Activated CD4-positive, alpha-beta T cell treated with anti-CD3 and anti-CD28 coated beads, Interleukin-2, amount 50 U/mL, for 24 hours (primary cell): ENCODE measurements at places on chromosomes 13 and 19.

DNA sequence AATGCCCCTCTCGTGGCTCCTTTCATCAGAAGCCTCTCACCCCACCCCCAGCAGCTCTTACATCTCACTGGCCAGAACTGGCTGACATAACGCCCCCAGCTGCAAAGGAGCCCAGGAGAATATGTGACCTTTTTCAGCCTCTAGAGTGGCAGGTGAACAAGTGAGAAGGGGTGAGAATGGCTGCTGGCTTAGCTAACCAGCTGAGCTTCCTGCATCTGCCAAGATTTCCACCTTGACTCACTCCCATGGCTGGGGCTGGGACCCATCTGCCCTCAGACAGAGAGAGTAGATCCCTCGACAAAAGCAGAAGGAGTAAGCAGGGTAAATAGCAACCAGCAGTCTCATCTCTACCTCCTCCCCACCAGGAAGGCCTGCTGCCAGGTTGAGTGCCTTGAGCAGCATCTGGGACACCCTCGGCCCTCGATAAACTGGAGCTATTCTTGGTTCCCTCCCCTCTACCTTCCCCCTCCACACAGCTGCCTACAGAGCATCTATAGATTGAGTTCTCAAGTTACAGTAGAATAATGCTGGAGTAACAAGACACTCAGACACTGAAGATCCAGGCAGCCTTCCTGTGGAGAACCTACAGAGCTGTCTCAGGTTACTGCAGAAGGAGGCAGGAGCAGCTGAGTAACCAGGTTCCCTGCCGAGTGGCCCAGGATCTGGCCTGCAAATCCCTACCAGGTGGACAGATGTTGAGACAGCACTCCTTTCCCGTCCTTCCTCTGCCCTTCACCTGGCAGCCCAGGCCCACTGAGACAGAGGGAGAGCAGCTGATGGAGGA lies 15.5 kb downstream of the KASH5 start:
- no peak for DNase-seq

DNA sequence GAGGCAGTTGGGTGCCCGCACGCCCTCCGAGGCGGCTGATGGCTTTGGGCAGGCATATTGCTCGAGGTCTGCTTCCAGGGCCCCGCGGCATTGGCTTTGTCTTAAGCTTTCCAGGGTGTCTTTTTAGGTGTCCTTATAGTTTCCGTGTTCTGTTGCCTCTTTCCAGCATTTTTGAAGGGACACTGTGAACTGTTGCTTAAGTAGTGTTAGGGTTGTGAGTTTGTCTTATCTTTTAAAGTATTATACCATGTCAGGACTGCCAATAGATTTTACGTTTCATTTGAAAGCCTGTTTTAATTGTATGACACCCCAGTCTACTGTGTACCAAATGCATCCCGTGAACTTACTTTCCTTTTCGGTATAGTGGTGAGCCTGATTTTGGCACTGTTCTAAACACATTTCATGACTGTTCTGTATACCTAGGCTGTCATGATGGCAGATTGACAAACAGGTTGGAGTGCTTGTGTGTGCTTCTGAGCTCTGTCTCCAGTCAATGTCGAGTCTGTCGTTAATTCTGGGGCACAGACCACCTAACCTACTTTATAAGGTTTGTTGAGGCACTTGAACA lies 656 bp downstream of the PCCA start:
- no peak for DNase-seq

DNA sequence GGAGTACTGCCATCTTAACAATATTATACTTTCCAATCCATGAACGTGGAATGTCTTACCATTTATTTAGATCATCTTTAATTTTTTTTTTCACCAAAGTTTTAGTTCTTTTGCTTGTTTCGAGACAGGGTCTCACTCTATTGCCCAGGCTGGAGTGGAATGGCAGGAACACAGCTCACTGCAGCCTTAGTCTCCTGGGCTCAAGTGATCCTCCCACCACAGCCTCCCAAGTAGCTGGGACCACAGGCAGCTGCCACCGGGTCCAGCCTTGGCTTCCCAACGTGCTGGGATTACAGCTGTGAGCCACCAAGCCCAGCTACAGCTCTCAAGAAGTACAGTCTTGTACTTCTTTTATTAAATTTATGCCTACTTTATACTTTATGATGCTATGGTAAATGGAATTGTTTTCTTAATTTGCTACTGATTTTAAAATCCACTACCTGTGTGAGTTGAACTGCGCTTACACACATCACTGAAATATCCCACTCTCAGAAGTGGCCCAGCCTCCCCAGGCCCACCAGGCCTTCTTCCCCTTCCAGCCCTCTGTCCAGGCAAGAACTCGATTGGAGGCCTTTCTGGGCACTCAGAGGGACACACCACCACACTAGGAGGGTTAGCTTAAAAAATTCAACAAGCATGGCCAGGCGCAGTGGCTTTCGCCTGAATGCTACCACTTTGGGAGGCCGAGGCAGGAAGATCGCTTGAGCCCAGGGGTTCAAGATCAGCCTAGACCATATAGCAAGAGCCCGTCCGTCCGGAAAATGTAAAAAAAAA lies 1.0 kb upstream of the PGLS start:
- no peak for DNase-seq

- DNase-seq: no peak
Measured at GRCh38 chr13:35614666-35615065, 138.2 kb upstream of the MAB21L1 start.

GRCh38 chr13:87925006-87925405 lies 253.8 kb downstream of the SLITRK5 start:
- no peak for DNase-seq
